Sigmoid colon (tissue), 7 donors: ENCODE measurements at places on chromosomes 6 and 20. TPM values are rescaled to one million over a fixed set of nuclear protein-coding genes. Genes with fewer than 3 reads are reported as not detected.
A peak's percentile ranks its signal among the peaks of the same experiment; 100 is the strongest.

CASS4 gene
- 1.7 TPM for total RNA-seq

AGPAT4 gene
- 7.9 TPM for total RNA-seq

MCM8 gene
- 4.6 TPM for total RNA-seq

DYNLT2 gene
- 1.4 TPM for total RNA-seq

MEP1A gene
- total RNA-seq = not detected

SNAI1 gene
- total RNA-seq = 2.6 TPM

GHRH gene
- total RNA-seq = not detected

TNNC2 gene
- 1.6 TPM for total RNA-seq

HLA-DPA1 gene
- 51.0 TPM for total RNA-seq

DNA sequence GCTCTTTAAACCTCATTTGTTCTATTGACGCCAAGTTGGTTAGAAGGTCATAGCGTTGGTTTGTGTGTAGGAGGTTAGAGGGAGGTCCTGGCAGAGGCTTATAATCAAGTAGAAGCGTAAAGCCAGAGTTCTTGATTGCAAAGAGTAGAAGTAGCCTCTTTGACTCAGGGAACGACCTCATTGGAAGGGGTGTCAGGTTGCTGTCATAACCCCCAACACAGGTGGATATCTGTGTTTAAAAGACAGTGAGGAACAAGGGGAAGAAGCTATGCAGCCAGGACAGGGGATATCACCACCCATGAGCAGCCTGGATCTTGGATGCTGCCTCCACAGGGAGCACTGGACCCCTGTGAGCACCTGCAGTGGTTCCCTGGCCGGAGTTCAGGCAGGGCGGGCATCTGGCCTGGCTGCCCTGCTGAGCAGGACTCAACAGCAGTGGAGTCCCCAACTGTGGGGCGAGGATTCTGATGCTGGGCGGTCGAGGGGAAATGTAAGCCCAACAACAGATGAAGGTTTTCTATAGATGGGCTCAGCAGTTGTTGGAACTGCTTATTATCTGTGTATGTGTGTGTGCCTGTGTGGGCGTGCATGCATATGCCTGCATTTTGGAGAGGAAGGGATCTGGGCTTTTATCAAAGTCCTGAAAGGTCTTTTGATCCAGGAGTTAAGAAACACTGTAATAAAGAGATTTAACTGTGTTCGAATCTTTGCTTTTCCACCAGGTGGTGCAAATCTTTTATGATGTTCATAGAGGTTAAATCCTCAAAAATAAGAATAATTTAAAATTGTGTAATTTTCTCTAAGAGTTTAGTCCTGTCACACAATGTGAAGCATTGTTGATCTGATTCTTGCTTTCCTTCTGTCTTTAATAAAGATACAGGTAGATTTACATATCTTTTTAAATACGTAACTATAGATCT lies 27.7 kb downstream of the HIVEP1 start:
- no peaks in the 10 kb centered on the region for H3K4me1 ChIP-seq
- H3K27ac ChIP-seq = no peak overlapping the region
- DNase-seq = no peak
- H3K4me3 ChIP-seq = no peak overlapping the region
- no peaks in the 10 kb centered on the region for H3K36me3 ChIP-seq

- no peak overlapping the region for H3K27ac ChIP-seq
- H3K4me1 ChIP-seq = no peaks in the 10 kb centered on the region
- no peak overlapping the region for H3K4me3 ChIP-seq
These were observed 414.0 kb downstream of the GJA1 start for GRCh38 chr6:121849477-121849876.

GRCh38 chr20:45342855-45343531 lies 5.2 kb downstream of the SDC4 start:
- H3K4me1 ChIP-seq = no peaks in the 10 kb centered on the region
- H3K4me3 ChIP-seq = peak overlapping the region; percentile 87
- peak overlapping the region; percentile 98 for H3K27ac ChIP-seq
- no peak for DNase-seq

DNA sequence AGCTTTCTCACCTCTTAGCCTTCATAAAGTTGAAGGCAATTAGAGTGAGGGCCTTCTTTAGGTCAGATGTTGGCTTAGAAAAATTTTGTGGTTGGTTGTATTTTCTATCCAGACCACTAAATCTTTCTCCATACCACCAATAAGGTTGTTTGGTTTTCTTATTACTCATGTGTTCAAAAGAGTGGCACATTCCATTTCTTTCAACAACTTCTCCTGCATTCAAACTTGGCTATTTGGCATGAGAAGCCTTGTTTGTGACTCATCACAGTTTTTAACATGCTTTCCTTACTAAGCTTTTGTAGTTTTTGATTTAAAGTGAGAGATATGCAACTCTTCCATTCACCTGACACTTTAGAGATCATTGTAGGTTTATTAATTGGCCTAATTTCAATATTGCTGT lies 949.6 kb downstream of the TBC1D32 start:
- no peaks in the 10 kb centered on the region for H3K4me1 ChIP-seq
- H3K27me3 ChIP-seq = no peaks in the 10 kb centered on the region
- no peak overlapping the region for H3K4me3 ChIP-seq
- DNase-seq = no peak
- no peaks in the 10 kb centered on the region for H3K36me3 ChIP-seq

GRCh38 chr6:71130277-71130676 lies 158.3 kb upstream of the OGFRL1 start:
- H3K4me1 ChIP-seq = no peaks in the 10 kb centered on the region
- H3K36me3 ChIP-seq = no peaks in the 10 kb centered on the region
- no peak for DNase-seq
- H3K27me3 ChIP-seq = no peaks in the 10 kb centered on the region

DNA sequence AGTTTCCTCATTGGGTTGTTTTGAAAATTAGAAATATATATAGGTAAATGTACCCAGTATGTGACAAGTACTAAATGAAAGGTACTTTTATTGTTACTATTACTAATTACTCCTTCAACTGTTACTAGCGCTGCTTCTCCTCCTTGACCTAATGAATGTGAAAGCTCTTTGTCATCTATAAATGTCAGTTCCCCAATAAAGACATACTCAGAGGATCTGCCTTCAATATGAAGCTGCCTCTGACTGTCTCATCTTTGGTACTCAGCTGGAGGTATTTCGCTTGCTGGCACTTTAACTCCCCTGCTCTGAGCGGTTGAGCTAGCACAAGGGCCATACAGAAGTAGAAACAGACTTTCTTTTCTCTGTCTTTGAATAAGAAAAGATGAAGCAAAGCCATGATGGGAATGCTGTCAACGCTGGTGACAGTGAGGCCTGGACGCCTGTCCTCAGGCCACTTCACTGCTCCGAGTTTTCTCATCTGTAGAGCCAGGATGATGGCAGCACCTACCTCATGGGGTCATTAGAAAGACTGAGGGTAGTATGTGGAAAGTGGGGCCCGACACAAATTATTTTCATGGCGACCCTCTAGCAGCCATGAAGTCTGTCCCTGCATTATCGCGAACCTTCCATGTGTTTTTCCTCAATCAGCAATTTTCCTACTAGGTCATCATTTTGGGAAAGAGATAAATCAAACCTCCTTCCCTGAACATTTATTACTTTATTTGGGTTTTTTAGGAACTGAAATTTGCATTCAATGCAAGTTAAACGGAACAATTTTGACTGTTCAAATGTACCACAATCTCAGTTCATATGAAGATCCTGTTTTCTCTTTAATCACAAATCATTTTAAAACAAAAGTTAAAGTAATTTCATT lies 55.9 kb upstream of the SNX9 start:
- no peaks in the 10 kb centered on the region for H3K36me3 ChIP-seq
- no peaks in the 10 kb centered on the region for H3K27me3 ChIP-seq
- DNase-seq = no peak
- H3K27ac ChIP-seq = no peak overlapping the region

DNA sequence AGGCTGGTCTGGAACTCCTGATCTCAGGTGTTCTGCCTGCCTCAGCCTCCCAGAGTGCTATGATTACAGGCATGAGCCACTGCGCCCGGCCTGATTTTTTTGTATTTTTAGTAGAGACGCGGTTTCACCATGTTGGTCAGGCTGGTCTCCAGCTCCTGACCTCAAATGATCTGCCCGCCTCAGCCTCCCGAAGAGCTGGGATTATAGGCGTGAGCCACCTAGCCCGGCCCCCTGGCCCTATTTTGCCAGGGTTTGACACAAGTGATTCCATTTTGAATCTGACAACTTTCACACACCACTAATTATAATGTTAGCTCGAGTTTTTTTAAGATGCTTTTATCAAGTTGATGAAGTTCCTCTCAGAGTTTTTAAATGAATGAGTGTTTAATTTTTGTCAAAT lies 25.6 kb downstream of the TTLL9 start:
- peaks cover 4% of the 10 kb centered on the region for H3K4me1 ChIP-seq
- no peak overlapping the region for H3K27ac ChIP-seq
- no peaks in the 10 kb centered on the region for H3K36me3 ChIP-seq
- H3K27me3 ChIP-seq = no peaks in the 10 kb centered on the region
- no peak for DNase-seq

GRCh38 chr6:48628316-48628715 lies 517.3 kb upstream of the PTCHD4 start:
- DNase-seq = no peak
- H3K36me3 ChIP-seq = no peaks in the 10 kb centered on the region
- H3K4me3 ChIP-seq = no peak overlapping the region
- no peaks in the 10 kb centered on the region for H3K27me3 ChIP-seq
- H3K27ac ChIP-seq = no peak overlapping the region
- H3K4me1 ChIP-seq = no peaks in the 10 kb centered on the region

- H3K27me3 ChIP-seq = no peaks in the 10 kb centered on the region
- no peaks in the 10 kb centered on the region for H3K36me3 ChIP-seq
- H3K4me1 ChIP-seq = peaks cover 15% of the 10 kb centered on the region
- no peak for DNase-seq
These were observed 245.9 kb upstream of the FOXQ1 start for GRCh38 chr6:1065986-1066385.

DNA sequence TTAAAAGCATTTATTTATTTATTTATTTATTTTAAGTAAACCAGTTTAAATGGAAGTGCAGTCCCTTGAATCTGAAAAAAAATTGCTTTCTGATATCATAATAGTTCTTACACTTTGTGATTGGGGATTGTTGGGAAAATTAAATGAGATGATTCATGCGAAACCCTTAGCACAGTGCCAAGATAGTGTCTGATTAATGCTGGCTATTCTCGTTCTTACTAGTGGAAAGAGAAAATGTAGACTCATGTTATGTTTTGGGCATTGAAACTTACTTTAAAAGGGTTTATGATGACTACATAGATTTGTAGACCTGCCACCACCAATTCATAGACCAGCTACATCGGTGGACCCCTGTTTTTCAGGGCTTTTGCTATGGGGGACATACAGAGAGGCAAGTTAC lies 229.2 kb upstream of the ZFP64 start:
- DNase-seq = no peak
- no peaks in the 10 kb centered on the region for H3K27me3 ChIP-seq

DNA sequence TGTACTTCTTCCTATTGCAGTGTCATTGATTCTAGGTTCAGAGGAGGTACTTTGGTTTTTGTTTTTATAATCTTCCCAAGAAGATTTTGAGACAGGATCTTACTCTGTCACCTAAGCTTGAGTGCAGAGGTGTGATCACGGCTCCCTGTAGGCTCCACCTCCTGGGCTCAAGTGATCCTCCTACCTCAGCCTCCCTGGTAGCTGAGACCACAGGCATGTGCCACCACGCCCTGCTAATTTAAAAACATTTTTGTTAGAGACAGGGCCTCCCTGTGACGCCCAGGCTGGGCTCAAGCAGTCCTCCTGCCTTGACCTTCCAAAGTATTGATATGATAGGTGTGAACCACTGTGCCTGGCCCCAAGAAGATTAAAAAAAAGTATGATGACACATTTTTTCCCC lies 3.4 kb upstream of the SLC17A5 start:
- no peaks in the 10 kb centered on the region for H3K27me3 ChIP-seq
- H3K27ac ChIP-seq = no peak overlapping the region
- peaks cover 15% of the 10 kb centered on the region for H3K4me1 ChIP-seq
- no peak for DNase-seq
- no peak overlapping the region for H3K4me3 ChIP-seq

GRCh38 chr6:9830808-9831207 lies 584.1 kb downstream of the TFAP2A start:
- no peak overlapping the region for H3K4me3 ChIP-seq
- no peaks in the 10 kb centered on the region for H3K36me3 ChIP-seq
- no peak overlapping the region for H3K27ac ChIP-seq
- no peak for DNase-seq

- no peak overlapping the region for H3K4me3 ChIP-seq
- peaks cover 9% of the 10 kb centered on the region for H3K4me1 ChIP-seq
- H3K27ac ChIP-seq = no peak overlapping the region
- H3K27me3 ChIP-seq = no peaks in the 10 kb centered on the region
These were observed 105.6 kb downstream of the FARS2 start for GRCh38 chr6:5366941-5367340.

DNA sequence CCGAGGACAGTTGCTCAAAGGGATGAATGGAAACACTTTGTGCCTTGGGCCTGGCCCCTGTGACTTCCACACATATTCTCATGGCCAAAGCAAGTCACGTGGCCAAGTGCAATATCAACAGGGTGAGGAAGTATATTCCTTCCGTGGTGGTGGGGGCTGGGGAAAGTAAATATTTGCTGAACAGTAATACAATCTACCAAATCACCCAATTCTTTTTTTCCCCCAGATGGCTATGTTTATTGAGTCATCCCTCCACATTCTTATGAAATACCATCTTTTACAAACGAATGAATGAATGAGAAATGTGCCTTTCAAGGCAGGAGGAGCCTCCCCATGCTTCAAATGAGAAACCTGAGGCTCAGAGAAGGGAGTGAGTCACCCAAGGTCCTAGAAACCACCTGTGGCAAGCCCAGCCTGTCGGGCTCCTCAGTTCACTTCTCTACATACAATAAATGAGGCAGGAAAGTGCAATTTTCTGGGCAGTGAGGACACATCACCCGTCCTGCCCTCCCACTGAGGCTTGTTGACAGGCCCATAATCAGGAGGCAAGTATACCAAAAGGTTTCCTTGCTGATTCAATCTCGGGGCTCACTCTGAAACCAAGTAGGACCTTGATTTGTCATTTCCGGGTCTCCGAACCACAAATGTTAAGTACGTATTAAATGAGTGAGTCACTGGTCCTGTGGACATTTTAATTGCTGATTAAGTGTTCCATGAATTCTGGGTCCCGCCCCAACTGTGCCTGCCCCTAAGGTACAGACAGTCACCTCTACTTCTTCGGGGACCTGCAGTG lies 25.3 kb upstream of the TOP1 start:
- no peaks in the 10 kb centered on the region for H3K4me1 ChIP-seq
- no peaks in the 10 kb centered on the region for H3K36me3 ChIP-seq
- H3K27ac ChIP-seq = peak overlapping the region; percentile 74
- peak; percentile 94 for DNase-seq
- H3K27me3 ChIP-seq = no peaks in the 10 kb centered on the region

GRCh38 chr6:106159531-106159940 lies 73.4 kb downstream of the PRDM1 start:
- peaks cover 4% of the 10 kb centered on the region for H3K4me1 ChIP-seq
- no peak overlapping the region for H3K4me3 ChIP-seq
- H3K27me3 ChIP-seq = no peaks in the 10 kb centered on the region
- no peak overlapping the region for H3K27ac ChIP-seq
